ENCODE measurements at places on chromosomes 12 and 14.
A peak's percentile ranks its signal among the peaks of the same experiment; 100 is the strongest.

DNA sequence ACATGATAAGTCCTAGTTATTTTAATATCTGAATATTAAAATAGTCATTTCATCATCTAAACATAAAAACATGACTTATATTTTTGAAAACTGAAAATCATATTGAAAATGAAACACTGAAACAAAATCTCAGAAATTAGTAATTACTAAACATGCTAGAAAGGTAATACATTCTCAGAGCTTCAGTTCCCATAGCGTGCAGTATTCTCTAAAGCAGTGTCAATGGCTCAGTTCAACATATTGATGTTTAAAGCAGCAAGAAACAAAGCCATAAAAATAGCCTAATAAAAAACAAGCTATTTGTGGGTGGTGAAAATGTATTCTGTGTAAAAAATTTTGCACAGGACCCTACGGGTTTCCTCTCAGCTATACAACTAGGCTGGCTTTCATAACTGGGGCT is 1337.4 kb downstream of the FSCB start:
- DNase-seq: no peak

- no peak for DNase-seq
Measured at GRCh38 chr12:7175493-7175892, 14.0 kb upstream of the PEX5 start.

- peak; percentile 56 for DNase-seq
Measured at GRCh38 chr12:15522574-15523187, 200.4 kb downstream of the PTPRO start.

DNA sequence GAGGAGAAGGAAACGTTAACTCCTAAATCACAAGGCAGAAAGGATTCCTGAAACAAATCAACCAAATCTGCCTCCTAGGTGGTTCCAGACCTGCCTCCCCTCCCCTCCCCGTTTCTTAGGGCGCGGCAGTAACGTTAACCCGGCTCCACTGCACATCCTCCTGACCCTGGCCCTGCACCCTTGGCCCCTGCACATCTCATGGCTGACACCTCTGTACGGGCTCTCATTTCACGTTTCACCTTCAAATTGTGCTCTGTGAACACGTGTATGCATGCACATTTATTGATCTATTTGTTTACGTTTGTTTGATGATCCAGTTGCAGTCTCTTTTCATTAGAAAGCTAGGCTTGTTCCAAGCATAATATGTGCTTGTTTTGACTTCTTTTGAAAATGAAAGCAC is 358.1 kb downstream of the ADGRD1 start:
- no peak for DNase-seq

- peak; percentile 6 for DNase-seq
Measured at GRCh38 chr14:24576182-24576581, at the start of gene CTSG. CTSG (minus strand) TSS chr14:24576250; CDS start chr14:24576223, 27 bp downstream.

- no peak for DNase-seq
Measured at GRCh38 chr14:20377171-20377570, 33.7 kb downstream of the PARP2 start.

GRCh38 chr12:126819554-126819953 is 1447.4 kb upstream of the TMEM132C start:
- no peak for DNase-seq

- DNase-seq: no peak
Measured at GRCh38 chr12:89101440-89101839, 250.9 kb downstream of the DUSP6 start.

- DNase-seq: no peak
Measured at GRCh38 chr14:103001226-103001625, 56.1 kb downstream of the CDC42BPB start.

DNA sequence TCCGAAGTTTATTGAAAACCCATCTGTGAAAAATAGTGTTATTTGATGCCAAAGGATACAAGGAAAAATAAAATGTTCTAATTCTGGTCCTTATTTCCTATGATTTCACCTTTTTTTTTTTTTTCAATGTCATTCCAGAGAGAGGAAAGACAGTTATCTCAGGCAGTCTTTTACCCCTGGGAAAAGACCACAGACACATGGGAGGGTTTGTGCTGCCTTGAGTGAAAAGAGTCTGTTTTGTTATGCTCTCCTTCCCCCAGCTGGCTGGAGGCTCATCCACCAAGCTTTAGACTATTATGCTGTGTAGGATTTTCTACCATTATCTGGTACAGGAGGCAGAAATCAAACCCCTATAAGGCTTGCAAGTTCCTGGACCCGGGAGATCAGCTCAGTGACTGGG is 151.8 kb downstream of the CRADD start:
- DNase-seq: no peak

DNA sequence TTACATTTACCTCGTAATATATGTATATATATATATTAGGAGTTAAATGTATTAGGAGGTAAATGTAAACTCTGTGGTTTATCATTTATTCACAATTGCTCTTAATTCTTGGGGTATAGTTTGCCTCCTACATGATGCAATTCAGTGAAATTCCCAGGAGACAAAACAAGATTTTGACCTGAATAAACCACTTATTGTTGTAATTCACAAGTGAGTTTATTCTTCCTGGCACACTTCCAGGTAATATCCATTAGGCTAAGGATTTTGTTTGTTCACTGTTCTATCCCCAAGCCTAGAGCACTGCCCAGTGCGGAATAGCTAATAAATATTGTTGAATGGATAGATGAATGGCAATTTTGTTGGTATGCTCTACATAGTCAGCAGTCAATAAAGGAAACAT is 3.0 kb downstream of the SMIM10L1 start:
- no peak for DNase-seq

DNA sequence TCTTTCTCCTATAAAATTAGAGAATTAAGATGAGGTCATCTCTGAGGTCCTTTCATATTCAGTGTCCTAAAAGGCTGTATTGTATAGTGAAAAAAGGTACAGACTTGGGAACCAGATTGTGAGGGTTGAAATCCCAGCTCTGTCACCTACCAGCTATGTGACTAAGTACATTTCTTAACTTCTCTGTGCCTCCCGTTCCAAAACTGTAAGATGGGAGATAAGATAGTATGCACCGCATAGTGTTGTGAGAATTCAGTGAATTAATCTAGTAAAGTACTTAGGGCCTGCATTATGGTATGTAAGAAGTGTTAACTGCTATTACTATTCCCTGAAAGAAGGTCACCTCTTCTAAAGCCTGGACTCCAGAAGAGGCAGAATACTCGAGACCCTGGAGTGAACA is 60.6 kb downstream of the GNG2 start:
- no peak for DNase-seq

DNA sequence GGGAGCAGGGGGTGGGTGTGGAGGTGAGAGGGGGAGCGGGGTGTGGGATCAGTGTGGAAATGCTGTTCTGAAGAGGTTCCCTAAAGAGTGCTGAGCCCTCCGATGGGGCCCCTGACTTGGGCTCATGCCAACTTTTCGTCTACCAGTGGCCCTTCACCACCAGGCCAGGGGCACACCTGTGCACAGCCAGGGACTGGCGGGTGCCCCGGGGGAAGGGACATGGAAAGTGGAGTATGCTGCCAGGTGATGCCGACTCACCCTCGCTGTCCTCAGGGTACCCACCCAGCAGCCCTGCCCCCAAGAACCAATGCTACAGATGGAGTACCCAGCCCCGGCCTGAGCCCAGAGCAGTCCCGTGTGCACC is 26.2 kb downstream of the AMN start:
- DNase-seq: no peak

DNA sequence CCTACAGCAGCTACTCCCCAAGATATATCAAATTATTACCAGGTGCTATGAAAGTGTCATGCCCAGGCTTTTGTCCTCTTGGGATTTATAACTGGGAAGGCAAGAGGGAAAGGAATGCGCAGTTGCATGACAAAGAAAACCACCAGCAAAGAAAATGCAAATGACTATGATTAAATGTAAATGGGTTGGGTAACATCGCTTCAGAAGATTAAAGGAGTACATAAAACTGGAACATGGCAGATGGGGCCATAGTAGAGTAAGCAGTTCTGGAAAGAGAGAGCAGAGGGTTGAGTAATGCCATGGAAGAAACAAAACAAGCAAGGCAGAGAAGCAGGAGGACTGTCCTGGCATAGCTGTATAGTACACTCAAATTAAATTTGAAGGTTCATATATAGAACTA is 493.1 kb downstream of the NOVA1 start:
- no peak for DNase-seq

DNA sequence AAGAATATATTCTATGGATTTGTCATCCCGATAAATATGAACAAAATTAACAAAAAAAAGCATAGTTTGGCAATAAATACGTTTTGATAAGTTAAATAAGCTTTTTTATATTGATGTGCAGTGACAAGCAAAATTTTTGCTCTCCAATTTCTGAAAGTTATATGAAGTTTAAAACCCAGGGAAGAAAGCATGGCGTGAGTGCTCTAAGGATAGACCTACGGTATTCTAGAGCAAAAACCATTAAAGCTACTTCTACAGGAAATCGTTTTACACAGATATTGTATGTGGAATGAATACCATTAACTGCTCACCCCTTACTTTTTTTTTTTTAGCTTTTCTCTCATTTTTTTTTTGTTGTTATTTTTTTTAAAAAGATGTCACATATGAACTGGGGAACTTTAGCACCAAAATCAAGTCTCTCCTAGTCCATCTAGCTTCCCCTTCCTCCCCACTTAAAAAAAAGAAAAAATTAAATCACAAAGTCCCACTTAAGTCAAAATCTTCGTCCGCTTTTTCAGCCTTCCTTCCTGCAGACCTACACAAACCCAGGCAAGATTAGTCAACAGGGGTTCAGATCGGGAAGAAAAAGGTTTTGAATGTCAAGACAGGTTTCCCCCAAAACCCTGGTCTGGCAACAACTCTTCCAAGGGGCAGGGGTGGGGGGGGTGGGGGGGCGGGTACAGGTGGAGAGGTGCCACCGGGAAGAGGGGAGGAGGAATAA is 4.4 kb downstream of the ZFP36L1 start:
- DNase-seq: no peak

- DNase-seq: no peak
Measured at GRCh38 chr12:105831372-105831771, 307.4 kb downstream of the NUAK1 start.

- DNase-seq: no peak
Measured at GRCh38 chr12:101567918-101568317, 26.9 kb upstream of the MYBPC1 start.

DNA sequence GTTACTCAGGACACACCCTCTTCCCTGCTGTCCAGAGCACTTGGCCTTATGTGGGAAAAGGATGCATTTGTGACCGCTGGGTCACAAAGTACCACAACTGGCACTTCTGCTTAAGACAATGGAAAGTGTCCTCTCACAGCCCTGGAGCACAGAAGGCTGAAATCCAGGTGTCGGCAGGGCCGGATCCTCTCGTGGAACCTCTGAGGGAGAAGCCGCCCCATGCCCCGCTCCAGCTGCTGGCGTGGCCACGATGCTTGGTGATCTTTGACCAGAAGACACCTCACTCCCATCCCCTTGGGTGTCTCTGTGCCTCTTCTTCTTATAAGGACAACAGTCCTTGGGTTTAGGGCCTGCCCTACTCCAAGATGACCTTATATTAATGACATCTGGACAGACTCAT is 157.0 kb downstream of the PIWIL1 start:
- DNase-seq: no peak

GRCh38 chr12:114894076-114894475 is 210.1 kb upstream of the TBX3 start:
- no peak for DNase-seq

GRCh38 chr14:38528582-38528981 is 272.7 kb upstream of the CLEC14A start:
- DNase-seq: no peak

DNA sequence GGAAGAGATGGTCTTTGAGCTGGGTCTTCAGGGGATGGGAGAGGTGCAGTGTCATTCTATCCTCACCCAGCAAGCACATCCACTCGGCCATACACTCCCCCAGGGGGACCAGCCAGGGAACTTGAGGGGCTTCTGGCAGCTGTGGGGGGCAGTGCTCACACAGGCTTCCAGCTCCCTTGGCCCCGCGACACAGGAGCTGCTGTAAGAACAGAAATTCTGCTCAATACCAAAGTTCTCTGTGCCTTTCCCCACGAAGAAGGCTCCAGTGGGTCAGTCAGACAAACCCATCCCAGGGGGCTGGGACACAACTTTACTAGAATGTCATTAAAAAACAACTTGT is 289.1 kb upstream of the RTL1 start:
- no peak for DNase-seq

DNA sequence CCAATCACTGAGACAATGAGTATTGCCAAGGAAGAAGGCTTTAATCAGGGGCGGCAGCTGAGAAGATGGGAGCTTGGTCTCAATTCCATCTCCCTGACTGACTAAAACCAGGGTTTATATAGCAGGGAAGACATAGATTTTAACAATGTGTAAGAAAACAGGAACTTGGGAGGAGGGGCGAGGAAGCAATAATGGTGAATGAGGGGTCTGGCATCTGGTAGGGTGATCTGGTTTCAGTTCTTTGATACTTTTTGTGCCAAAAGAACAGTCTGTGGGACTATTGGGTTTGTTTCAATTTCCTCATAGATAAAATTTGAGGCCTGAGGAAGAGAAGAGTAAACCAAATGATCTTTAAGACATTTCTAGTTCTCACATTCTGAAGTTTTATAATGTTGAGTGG is 49.2 kb downstream of the FUT8 start:
- DNase-seq: peak; percentile 73

- no peak for DNase-seq
Measured at GRCh38 chr14:75226755-75227544, 50.5 kb upstream of the TMED10 start.

GRCh38 chr12:46187023-46187422 is 81.8 kb downstream of the SLC38A1 start:
- no peak for DNase-seq

DNA sequence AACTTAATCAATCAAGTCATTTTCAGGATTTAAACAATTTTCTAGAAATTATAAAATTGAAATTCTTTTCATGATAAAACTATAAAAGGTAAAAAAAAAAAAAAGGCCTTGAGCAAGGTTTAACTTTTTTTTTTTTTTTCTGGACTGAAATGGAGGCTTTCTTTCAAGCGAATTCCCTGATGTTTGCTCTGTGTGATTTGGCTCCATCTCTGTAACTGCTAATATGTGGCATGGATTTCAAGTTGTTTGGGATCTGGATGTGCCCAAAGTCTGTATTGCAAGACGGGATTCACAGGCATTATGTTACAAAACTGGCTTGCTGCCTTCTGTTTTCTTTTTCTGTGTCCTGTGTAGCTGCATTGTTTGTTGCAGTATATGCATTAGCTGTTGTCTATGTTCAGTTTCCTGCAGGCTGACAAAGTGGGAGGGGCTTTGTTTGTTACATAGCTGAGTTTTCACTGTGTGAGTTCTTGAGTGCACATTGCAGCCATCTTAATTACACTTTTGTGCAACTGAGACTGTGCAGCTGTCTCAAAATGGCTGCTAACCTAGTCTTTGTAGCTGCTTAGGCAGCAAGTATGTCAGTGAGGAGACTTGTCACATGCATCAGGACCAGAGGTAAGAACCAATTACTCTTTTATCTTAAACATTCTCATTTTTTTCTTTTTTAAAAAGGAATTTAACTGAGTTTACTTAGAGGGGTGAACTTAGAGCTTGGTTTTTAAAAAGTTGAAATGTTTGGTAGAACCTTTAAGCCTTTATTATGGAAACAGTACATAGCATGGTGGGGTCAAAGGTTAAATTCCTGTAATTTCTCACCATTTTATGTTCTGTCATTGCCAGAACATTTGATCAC is 19.5 kb downstream of the ATF7IP start:
- DNase-seq: peak; percentile 97

All from common myeloid progenitor, CD34-positive (primary cell).